ENCODE measurements at places on chromosomes 11 and 22.

- DNase-seq: no peak
These were observed 62.7 kb upstream of the KCNQ1OT1 start for GRCh38 chr11:2762451-2762850.

DNA sequence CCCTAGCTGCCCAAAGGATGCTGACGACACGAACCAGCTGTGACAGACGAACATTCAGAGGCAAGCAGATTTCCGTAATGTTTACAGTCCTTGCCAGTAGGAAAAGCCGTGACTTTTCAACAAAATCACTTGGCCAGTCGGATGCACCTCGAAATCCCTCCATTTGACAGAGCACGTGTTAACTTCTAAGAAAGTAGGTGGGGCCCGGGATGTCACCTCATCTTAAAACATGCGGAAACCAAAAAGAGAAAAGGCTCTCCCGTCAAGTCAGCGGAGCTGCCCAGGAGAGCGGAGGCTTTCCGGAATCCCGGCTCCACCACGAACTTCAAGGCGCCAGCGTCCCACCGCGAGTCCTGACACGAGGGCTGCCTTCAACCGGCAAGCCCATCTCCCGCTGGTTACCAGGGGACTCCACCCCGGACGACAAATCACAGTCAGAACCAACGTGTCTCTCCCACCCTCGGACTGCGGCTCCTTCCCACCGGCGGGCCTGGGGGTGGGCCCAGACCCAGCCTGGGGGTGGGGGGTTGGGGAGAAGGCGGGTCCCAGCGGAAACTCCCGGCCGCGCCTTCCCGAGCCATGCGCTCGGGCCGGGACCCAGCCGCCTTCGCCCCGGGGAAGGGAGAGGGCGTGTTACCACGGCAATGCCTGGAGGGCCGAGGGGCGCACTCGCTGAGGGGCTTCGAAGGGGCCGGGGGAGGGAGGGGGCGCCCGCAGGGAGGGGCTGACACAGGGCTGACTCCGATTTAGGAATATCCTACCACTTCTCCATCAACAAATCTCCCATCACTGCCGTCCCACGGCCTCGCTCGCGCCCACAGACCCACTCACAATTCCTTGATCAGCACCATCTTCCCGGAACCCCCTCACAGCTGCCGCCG, 475 bp downstream of the PITPNB start:
- DNase-seq: peak; percentile 33

DNA sequence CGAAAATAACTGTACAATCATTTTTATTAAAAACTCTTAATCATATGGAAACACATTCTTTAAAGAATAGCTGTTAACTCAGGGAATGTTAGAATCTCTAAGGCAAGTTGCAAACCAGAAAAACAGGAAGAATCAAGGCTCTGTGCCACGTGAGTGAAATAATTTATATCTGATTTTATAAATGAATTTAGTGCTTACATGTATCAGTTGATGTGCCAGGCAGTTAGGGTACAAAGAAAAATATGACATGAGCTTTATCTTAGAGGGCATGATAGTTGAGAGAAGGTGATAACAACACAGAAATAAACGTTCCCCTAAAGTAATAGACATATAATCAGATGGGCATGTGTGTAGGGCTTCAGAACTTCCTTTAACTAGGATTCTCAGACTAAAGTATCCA, 734.5 kb upstream of the CCDC179 start:
- no peak for DNase-seq

DNA sequence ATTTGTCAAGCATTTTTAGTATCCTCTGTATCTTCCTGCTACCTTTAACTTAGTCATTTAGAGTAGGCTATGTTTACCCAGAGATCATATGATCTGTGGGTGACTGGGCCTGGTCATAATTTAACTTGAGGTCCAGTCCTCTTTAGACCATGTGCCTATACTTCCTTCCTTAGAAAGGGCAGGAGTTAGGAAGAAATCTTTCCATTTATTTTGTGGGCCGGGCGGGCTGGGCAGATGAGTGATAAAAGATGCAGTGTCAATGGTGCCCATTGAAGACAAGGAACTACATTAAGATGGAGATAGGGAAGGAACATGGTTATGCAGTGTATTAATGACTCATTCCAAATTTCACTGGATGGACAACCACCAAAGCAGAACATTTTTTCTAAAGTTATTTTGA, 30.9 kb upstream of the PDE3B start:
- DNase-seq: no peak

DNA sequence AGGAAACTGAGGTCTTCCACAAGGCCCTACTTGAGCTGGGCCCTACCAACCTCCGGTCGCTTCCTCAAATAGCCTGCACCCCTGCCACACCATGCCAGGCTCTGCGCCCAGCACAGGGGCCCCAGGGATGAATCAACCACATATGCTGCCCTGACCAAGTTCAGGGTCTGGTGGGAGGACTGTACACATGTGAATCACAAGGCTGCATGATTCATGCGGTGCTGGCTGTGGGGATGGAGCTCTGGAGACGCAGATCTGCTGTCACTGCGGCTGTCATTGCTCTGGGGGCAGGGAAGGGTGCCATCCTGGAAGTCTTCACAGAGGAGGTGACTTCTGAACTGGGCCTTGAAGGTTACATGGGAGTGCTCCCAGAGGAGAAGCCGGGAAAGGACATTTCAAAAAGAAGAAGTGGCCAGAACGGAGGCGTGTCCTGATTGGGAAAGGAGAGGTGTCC, 21.5 kb downstream of the CYTH4 start:
- no peak for DNase-seq

DNA sequence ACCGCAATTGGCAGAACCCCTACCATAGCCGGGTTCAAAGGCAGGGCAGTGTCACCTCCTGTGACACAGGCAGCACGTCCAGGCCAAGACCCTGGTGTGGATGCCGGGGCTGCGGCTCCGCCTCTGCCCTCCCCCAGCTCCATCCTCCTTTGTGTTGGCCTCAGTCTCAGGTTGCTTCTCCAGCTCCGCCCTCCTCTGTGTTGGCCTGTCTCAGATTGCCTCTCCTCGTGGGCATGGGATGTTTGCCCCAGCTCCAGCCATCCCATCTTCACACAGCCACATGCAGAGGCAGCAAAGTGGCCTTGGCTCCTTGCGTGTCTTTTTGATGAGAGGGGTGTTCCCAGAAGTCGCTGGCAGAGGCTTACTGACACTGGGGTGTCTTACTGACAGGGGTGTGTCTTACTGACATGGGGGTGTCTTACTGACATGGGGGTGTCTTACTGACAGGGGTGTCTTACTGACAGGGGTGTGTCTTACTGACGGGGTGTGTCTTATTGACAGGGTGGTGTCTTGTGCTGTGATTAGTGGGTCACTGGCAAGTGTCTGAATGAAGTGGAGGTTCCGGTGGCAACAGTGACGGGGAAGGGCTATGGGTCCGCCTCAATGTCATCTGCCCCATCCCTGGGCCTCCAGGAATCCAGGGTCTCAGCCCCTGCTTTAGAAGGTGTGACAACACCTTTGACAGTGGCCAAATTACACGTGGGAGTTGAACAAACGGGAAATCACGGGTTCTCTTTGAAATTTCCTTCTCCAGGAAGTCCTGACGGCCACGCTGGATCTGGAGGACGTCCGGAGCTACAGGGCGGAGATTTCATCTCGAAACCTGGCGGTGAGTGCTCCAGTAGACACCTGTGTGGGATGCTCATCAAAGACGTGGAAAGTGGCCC, 24.9 kb downstream of the NADSYN1 start:
- no peak for DNase-seq

DNA sequence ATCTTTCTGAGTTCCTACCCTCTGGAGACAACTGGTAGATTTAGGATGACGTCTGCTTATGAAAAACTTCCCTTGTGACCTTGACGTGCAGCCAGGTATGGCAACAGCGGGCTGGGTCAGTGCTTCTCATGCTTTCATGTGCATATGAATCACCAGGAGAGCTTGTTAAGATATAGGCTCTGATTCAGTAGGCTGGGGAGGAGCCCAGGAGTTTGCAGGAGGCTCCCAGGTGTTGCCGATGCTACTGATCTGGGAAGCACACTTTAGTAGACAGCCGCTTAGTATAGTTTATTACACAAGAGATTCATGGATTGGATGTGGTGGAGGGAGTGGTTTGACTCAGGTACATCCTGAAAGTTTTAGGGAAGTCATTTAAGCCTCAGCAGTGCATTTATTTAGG, 23.8 kb downstream of the DIXDC1 start:
- no peak for DNase-seq

- no peak for DNase-seq
These were observed 10.0 kb downstream of the ARHGEF12 start for GRCh38 chr11:120346233-120346632.

DNA sequence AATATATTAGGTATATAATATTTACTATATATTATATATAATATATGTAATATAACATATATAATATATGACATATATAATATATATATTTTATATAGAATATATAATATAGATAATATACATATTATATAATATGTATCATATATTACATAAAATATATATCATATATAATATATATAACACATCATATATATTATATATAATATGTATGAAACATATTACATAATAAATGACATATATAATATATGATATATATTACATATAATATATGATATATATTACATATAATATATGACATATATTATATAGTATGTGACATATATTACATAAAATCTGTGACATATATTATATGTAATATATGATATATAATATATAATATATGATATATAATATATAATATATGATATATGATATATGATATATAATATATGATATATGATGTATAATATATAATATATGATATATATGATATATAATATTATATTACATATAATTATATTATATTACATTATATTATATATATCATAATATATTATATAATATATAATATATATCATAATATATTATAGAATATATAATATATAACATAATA, 119.5 kb upstream of the RIMBP3 start:
- no peak for DNase-seq

DNA sequence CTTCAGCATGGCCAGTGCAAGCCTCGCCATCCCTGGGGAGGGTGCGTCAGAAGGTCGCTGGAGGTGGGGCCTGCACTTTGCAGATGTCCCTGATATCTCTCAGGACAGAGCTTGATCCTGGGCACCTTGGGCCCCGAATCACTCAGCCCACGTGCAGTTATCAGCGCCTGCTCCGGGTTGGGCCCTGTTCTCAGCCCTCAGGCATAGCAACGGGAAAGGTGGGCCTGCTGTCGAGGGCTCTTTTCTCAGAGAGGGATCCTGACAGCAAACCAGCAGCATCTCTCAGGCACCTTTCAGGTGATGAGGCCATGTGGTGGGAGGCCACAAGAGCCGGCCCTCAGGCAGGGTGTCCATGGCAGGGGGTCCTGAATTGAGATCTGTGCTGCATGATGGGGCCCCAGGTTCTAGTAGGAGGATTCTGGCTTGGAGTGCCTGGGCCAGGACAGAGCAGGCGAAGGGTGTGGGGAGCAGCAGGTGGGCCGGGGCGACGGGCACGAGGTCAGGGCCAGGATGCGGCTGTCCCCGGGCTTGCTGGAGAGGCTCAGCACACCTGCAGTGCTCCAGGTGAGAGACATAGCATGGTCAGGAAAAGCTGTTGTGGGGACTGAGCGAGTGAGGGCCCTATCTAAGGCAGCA, 280.5 kb downstream of the TBC1D22A start:
- DNase-seq: no peak

- DNase-seq: no peak
These were observed 64.8 kb upstream of the NUP160 start for GRCh38 chr11:47912843-47913437.

DNA sequence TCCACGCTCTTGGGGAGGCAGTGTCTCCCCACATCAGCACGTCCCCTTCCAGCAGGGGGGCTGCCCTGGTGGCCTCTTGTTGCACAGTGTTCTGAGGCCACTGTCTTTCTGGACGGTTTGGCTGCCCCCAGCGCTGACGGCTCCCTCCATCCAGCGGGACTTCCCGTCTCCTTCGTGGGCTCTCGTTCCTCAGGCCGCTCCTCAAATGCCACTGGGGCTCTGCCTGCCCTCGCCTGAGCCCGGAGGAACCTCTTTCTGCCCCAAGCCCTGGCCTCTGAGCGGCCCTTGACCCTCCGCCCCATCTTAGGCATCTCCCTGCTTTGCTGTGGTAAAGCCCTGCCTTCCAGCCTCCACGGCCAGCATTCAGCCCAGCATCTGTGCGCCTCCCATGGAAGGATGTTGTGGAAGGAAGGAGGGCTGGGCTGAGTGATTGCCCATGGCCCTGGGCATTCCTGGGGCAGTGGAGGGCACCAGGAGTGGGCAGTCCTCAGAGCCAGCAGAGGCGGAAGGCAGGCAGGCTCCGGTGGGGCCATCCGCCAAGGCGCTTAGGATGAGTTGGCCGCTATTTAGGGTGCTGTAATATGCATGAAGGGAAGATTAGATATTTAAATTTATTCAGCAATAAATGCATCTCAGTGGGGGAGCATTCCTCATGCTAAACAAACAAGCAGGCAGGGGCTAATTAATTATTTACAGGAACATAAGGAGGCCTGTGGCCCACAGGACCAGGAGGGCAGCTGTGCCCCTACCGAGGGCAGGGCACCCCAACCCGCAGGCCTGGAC, 17.8 kb downstream of the OTUB1 start:
- DNase-seq: no peak

GRCh38 chr22:47781427-47782111, 1019.1 kb downstream of the TBC1D22A start:
- DNase-seq: no peak

- no peak for DNase-seq
These were observed 11.3 kb upstream of the MS4A7 start for GRCh38 chr11:60367009-60367408.

DNA sequence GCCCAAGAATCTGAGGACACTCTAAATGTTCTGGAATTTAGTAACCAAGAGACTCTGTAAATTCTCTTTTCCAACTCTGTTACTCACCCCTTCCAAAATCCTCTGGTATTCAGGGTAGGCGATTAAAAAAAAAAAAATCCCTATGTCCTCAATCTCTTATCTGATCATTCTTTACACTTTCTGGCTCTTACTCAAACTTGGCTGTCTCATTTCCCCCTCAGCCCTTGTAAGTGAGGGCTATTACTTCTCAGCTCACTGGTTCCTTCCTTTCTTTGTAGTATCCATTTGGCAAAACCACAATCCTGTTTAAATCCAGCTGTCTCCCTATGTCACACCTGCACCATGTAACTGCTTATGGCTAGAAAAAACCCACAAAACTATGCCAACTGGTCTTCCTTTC, 12.7 kb upstream of the MSANTD2 start:
- no peak for DNase-seq
